A549 (cell line): ENCODE measurements at places on chromosomes 4 and X.

GRCh38 chrX:106391284-106391911 is 220.4 kb upstream of the RADX start:
- DNase-seq: no peak

- DNase-seq: no peak
Measured at GRCh38 chr4:78661921-78662521, 110.5 kb downstream of the ANXA3 start.

DNA sequence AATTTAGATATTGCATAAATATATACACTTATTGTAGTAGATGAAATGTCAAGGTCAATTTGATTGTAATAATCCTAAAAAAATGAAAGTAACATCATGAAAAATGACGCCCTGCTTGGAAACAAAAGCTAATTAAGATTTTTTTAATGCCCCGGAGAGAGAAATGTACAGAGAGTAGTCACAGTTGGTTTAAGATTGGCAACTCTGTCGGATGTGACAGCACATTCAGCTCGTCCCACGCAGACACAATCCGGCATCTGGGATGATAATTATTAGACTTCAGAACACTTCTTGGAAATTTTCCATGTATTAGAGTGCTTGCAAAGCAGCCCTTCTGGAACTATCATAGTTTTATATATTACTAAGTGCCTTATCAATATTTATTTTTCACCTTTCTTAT is 478.0 kb downstream of the PDHA2 start:
- no peak for DNase-seq

DNA sequence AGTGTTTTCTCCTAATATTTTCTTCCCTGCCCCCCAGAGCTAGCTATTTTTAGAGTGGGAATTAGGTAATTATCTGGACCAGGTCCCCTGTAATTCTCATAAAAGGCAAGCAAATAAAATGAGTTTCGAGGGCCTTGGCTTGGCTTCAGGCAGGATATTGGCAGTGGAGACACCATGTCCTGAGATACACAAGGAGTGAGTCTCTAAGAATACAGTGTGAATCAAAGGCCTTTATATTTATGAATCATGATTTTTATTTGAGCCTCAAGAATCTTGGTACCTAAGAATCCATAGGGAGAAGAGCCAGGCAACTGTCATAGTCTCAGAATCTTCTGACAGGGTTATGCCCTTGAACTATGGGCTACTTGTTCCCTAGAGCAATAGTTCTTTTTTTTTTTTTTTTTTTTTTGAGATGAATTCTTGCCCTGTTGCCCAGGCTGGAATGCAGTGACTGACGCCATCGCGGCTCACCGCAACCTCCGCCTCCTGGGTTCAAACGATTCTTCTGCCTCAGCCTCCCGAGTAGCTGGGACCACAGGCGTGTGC is 205.4 kb downstream of the LDB2 start:
- no peak for DNase-seq

DNA sequence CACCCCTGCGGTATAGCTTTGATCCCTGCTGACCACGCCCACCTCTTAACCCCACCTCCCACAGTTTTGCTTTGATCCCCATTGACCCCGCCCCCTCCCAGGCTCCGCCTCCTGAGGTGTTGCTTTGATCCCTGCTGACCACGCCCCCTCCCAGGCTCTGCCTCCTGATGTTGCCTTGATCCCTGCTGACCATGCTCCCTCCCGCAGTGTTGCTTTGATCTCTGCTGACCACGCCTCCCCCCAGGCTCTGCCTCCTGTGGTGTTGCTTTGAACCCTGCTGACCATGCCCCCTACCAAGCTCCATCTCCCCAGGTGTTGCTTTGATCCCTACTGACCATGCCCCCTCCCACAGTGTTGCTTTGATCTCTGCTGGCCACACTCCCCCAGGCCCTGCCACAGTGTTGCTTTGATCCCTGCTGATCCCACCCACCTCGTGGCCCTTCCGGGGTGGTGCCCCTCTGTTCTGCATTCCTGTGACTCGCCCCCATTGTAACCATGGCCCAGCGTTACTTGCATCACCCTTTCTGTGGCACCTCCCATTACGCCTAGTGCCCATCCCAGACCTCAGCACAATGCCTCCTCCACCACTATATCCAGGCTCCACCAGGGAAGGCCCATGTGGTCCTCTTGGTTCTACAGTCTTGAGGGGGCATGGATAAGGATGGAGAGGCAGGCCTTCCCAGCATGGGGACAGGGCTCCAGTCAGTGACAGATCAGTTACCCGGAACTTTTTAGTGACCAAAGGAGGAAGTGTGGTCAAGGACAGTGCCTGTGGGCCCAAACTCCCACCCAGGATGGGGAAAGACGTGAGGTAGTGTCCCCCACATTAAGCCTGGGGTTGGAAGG is 70.8 kb downstream of the ADRA2C start:
- DNase-seq: no peak

GRCh38 chr4:185018834-185019455 is 655 bp downstream of the HELT start:
- DNase-seq: peak; percentile 29

GRCh38 chr4:148443512-148444295 is 1.5 kb upstream of the NR3C2 start:
- no peak for DNase-seq

DNA sequence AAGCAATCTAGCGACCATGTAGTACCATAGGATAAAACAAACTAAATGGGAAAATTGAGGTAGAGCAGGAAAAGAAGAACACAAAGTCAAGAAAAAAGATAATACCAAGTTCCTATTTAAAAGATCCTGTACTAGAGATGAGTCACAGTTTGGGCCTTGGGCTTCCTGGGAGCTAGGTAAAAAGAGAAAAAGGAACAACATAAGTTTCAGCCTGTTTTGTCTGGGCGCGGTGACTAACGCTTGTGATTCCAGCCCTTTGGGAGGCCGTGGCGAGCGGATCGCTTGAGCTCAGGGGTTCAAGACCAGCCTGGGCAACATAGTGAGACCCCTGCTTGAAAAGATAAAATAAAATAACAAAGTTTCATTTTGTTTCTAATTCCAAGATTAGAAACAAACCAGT is 14.0 kb upstream of the TMEM156 start:
- DNase-seq: peak; percentile 74

DNA sequence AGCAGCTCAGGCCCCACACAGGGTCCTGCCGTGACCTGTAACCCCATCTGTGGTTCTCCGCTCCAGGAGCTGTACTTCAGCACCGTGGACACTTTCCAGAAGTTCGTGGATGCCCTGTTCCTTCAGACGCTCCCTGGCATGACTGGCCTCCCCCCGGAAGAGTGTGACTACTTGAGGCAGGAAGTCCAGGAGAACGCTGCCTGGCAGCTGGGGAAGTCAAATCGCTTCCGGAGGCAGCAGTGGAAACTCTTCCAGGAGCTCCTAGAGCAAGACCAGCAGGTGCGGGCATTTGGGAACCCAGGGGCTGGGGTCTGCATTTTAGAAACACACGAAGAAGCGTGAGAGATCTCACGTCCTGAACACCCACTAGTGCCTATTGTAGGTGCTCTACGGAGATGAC is 72.5 kb downstream of the EVC start:
- no peak for DNase-seq

- DNase-seq: no peak
Measured at GRCh38 chrX:150150780-150151125, 212.4 kb upstream of the MAMLD1 start.

- no peak for DNase-seq
Measured at GRCh38 chr4:66157594-66157993, 487.3 kb upstream of the EPHA5 start.

GRCh38 chrX:38929966-38930421 is 128.7 kb downstream of the MID1IP1 start:
- no peak for DNase-seq

DNA sequence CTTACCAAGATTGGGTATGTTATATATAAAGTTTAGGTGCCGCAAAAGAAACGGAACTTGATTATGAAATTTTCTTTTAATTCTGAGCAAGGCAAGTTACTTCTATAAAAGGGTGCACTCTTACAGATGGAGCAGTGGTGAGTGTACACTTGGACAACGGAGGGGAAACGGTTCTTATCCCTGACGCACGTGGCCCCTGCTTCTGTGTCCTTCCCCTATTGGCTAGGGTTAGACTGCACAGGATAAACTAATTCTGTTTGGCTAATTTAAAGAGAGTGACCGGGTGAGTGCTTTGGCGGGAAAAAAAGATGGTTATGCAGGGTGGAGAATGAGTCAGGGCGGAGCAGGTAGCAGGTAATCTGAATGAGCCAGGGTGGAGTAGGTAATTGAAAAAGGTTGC is 149.5 kb downstream of the GC start:
- DNase-seq: no peak

DNA sequence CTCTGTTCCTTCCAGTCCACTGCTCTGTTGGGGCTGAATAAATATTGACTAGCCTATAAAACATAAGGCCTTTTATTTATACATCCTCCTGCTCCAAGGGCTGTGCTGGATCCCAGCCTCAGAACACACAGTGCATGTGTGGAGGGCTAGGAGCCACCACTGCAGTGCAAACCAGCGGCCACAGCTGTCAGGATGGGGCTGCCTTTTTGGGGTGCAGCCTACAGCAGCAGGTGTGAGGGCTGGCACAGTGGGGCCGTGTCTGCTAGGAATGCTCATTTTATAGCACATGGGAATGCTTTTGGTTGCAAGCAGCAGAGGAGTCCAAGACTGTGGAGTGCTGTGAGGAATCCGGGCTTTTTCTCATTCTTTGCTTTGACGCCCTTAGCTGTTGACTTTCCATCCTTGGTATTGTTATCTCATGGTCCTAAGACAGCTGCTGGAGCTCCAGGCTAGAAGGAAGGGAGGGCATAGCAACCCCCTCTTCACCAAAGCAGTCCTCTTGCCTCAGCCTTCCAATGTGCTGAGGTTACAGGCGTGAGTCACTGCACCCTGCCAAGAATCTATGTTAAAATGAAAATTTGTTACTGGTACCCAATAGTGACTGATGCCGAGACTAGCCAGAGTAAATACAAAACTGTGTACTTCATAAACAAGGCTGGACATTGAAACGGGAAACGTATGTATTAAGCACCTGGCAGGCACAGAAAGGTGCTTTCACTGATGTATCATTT is 334.3 kb upstream of the GATB start:
- DNase-seq: no peak

DNA sequence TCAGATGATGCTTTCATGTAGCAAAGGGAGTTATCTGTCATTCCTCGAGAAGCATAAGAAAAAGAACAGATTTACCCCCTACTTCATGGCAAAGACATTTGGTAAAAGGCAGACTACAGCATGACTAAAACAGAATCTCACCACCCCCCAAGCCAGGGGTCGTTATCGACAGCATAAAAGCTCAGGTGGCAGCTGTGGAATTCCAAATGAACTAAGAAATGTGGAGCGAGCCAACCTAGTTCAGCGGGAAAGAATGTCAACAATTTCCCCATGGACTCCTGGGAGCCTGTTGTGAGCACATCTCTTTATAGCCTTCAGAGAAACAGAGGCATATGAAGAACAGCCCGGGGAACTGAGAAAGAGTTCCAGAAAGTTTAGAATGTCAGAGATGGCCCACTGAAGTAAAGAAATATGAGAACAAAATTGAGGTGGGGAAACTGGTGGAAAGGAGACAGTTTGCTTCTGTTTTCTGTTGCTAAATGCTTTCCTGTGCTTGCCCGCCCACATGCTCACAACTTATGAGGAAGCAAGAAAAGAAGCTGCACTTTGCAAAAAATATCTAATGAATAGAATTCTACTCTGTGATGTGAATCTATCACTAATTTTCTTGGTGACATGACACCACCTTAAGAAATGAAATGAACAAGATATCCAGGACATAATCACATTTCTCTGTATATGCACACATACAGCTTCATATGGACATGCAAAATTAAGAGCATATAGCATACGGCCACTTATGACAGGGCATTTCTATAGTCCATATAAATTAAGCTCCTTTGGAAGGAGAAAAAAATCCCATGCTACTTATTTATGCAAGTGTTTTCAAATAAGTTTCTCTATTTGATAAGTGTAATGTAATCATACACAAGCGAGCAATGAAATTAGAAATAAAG is 135.3 kb upstream of the MID1 start:
- peak; percentile 39 for DNase-seq

GRCh38 chrX:125378205-125378604 is 58.5 kb downstream of the TEX13C start:
- no peak for DNase-seq

DNA sequence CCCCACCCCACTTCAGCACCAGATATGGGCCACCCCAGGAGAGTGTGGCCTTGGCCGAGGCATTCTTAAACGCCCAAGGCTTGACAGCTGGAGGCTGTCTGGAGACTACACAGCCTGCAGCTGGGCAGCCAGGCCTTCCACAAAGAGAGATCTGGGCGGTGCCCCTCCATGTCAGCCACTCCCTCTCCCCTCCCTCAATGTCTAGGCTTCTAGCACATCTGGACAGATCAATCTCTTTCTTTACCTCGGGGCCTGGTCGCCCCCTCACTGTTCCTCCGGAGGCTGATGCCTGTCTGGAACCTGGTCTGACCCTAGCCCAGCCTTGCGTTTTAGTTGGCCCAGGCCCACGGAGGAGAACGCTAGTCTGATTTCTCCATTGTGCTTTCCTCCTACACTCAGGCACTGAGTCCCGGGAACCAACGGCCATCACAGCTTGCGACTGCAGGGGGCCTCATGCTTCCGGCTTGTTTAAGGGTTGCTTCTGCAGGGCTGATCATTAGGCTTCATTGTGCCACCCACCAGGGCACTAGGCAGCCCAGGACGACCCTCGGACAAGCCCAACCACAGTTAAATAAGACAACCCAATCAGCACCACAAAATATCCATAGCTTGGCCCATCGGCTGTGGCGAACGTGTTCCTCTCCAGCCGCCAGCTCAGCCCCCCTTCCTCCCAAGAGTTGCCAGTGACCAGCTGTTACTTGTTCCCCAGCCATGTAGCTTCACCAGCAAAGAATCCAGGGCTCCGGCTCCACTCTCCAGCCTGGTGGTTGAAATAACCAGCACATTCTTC is 200.6 kb downstream of the BCOR start:
- no peak for DNase-seq

GRCh38 chr4:122967231-122967630 is 44.8 kb upstream of the NUDT6 start:
- no peak for DNase-seq

DNA sequence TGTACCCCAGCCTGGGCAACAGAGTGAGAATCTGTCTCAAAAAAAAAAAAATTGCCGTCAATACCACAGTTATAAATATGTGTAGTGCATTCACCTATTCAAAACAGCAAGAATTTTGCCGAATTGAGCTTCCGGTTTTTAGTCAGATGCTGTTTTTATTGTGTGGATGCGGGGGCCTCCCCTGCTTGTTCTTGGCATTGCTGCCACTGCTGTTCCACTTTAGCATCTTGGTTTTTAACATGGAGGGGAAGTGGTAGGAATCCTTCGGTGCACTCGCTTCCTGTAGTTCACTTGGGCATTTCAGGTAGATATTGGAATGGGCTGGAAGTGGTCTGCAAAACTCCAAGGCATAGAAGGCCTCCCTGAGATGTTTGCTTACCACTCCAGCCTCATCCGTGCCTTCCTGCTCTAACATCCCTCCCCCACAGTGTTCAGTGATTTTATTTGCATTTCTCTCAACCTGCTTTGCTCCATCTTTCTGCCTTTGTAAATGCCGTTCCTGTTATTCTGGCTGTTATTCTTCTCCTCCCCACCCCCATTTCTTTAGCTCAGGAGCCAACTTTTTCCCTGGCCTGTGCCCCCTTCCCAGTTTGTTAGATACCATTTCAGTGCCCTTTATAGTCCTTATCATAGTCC is 25.5 kb downstream of the MOB1B start:
- DNase-seq: no peak
